ENCODE measurements at places on chromosomes 5 and 9. TPM values are rescaled to one million over a fixed set of nuclear protein-coding genes. Genes with fewer than 3 reads are reported as not detected.

GRCh38 chr5:37842048-37842447 lies 2.2 kb upstream of the GDNF start:
- no peak for DNase-seq

DNA sequence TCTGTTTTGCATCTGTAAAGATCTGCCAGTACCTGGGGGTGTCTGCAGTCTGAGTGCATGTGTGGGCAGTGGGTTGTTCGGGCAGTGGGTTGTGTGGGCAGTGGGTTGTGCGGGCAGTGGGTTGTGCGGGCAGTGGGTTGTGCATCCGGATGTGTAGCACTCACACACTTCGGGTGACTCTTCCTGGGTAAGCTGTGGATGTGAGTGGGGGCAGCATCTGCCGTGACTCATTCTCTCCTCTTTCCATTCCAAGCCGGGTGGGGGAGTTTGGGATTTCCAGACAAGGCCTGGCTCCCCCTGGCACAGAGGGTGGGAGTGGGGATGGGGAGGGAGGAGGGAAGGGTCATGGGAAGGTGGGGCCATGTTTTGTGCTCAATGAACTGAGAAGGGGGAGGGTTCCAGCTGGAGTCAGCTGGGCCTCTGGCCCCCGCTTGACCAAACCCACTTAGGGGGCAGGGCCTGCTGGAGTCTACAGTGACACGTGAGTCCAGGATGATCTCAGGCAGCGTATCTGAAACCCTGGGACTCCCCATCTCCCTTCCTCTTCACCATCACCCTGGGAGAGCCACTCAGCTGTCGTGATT lies 8.3 kb downstream of the CRB2 start:
- no peak for DNase-seq

- DNase-seq, result no peak
These were observed 89.3 kb downstream of the CEMIP2 start for GRCh38 chr9:71678999-71679398.

GRCh38 chr5:56329652-56330051 lies 96.5 kb upstream of the ANKRD55 start:
- DNase-seq, result no peak

GRCh38 chr5:164352695-164353094 lies 847.3 kb downstream of the MAT2B start:
- no peak for DNase-seq

DNA sequence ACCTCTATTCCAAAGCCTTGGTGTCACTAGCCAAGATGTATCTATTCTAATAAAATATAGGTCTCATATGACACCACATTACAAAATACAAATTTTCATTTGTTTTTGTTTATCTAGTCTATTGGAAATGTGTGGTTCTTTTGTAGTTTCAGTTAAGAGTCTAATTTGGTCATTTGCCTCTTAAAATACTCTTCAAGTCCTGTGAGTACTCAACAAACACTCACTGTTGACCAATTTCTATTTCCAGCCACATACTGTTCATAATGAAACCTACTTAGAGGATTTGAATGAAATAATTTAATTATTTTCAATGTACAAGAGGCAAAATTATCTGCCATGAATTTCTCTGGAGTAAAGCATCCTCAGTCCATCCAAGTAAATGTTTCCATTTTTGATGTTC lies 40.6 kb downstream of the SLC1A3 start:
- no peak for DNase-seq

- no peak for DNase-seq
These were observed 4.9 kb downstream of the IRX2 start for GRCh38 chr5:2746561-2747032.

GRCh38 chr5:107857785-107858184 lies 187.0 kb upstream of the EFNA5 start:
- no peak for DNase-seq

GRCh38 chr9:13992138-13993088 lies 321.5 kb downstream of the NFIB start:
- DNase-seq, result no peak

- no peak for DNase-seq
These were observed 128.4 kb downstream of the MAST4 start for GRCh38 chr5:66724349-66725139.

GRIN1 gene
- total RNA-seq, result not detected

PTPRD gene
- total RNA-seq, result not detected

MYMK gene
- not detected for total RNA-seq

SEC24A gene
- 21.0 TPM for total RNA-seq

CCL27 gene
- not detected for total RNA-seq
